Tongue (tissue), 3 donors: ENCODE measurements at places on chromosomes 5 and 9. TPM values are rescaled to one million over a fixed set of nuclear protein-coding genes. Genes with fewer than 3 reads are reported as not detected.

PCDHGB2 gene
- total RNA-seq: 4.2 TPM

DNA sequence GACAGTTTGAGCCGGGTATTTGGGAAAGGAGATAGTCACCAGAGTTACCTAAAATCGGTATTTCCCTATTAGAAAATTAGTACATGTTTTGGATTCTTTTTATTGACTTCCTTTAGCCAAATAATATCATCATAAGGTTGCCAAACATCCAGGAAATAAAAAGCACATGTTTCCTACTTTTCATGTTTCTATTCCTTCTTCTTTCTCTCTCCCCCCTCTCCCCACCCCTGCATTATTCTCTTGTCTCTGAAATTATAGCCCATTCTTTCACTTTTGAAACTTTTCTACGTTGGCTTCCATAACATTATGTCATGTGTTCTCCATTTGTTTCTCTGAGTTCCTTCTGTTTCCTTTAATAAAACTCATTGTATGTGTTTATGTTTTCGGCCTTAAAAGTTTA is 161.9 kb downstream of the ALDH1A1 start:
- DNase-seq: no peak

GRCh38 chr5:77231471-77232138 is 21.1 kb downstream of the PDE8B start:
- DNase-seq: no peak

DNA sequence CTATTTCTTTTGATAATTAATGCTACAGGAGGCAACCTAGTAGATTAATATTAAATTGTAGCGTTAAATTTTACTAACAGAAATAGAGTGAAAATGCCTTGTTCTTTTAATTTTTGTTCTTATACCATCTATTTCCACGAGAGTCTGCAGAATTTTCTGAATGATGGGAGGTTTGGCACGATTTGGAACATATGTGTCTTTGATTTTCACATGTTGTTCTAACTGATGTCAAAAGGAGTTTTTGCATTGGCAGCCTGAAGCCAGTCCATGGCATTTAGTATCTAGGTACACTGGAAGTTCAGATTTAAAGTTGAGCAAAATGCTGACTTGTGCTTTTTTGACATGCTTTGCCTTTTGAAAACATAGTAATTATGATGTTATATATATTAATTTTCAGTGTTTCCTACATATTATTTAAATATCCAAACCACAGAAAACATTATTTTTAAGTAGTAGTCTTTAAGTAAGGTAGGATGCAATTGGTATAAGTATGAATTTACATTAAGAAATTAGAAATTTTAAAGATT is 103.0 kb downstream of the PBX3 start:
- no peak for DNase-seq

DNA sequence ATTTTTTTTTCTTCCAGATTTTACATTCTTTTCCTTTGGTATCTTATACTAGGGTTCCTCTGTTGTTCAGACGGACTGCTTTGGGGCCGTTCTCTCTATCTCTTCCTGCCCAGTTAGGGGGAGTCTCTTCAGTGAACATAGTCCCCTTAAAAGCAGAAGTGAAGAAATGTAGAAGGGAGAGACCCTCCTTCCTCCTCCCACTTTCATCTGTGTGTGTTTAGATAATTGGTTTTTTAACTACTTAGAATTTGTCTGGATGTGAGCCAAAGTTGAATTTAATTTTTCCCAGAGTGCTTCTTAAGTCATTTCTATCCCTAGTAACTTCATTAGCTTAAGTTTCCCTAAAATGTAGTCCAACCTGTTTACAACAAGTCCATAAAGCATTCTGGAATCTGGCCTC is 167.5 kb downstream of the HACD4 start:
- no peak for DNase-seq

AK1 gene
- 416 TPM for total RNA-seq

- DNase-seq: no peak
Observed at GRCh38 chr9:30746589-30746988, 1637.9 kb upstream of the ACO1 start.

DNA sequence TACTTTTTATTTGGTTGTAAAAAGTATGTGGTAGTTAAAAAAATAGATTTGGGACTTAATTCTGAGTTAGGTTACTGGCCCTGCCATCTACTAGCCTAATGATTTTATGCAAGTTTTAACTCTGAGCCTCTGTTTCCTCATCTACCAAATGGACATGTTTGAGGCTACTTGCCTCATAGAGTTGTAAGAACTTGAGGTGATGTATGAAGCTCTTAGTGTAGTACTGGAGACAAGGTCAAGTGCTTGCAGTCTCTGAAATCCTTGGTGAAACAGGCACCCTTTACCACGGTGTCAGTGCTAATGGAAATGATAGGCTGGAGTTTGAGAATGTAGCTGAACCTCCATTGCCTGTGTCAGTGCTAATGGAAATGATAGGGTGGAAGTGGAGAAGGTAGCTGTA is 15.3 kb downstream of the GPR107 start:
- DNase-seq: no peak

DNA sequence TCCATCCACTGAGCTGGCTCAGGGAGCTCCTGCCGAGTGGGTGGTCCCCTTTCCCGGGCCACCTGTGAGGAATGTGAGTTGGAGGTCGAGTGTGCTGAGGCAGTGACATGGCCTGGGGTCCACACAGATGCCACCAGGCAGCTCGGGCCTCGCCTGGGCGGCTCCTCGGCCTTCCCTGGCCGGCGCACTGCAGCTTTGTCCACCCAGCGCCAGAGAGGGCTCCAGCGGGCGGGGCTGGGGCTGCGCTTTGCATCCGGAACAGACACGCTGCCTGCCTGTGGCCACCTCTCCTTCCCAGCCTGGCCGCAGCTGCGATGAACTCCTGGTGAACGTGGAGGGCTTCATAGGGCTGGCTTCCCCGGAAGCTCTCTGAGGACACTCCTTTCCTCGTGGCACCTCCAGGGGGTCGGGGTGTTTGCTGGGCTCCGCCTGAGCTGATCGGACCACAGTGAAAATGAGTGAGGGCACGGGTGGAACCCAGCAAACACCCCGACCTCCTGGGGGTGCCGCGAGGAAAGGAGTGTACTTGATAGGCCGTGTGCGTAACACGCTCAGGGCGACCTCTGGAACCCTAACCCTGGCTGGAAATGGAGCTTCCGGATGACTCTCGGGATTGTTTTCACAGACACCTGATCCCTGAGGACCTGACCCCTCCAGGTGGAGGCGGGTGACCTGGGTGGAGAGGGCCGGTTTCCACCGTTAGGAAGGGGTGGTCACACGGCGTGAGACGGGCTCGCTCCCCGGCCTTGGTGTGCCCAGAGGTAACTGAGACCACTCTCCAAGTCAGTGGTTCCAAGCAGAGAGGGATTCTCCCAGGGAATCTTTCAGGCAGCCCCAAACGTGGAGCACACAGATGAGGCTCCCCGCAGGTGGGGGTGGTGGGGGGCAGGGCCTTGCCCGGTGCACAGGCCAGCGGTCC is 31.8 kb upstream of the RXRA start:
- peak; percentile 64 for DNase-seq

DNA sequence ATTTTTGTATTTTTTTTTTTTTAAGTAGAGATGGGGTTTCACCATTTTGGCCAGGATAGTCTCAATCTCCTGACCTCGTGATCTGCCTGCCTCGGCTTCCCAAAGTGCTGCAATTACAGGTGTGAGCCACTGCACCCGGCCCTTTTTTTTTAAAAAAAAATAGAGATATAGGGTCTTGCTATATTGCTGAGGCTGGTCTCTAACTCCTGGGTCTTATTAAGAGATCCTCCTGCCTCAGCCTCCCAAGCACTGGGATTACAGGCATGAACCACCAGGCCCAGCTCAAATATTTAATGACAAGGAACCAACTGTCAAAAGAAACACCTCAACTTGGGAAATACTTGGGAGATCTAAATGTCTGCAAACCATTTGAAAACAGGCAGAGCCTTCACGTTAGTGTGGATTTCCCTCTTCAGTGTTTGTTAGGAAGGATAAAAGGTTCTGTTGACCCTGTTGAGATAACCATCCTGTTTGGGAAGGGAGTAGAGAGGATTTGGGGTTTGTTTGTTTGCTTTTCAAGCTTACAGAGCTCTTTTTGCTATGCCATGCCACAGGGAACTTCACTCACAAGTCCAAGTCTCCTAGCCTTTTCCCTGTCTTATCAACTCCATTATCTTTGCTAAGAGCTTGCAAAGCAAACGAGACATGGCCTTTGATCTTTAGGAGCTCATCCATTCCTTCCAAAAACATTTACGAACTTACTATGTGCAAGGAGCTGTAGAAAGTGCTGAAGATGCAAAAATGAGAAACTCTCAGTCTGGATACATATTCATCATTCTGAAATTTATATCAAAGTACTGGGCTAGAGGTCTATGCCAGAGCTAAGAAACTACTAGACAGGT is 7.5 kb downstream of the FAXDC2 start:
- no peak for DNase-seq

DNA sequence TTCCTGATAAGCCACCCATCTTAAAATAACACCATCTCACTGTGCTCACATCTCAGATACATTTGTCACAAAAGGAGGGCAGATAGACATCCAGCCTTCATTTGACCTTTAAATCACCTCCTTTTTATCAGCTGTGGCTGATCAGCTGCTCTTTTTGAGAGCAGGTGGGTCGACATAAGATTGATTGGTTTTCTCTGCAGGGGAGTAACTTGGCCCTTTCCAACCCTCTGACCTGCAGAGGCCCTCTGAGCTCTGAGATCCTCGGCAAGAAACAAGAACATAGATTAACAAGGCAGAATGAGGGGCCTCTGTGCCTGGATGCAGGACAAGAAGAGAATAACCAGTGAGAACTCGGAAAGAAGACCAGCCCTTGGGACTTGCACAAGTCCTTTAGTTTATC is 33.5 kb upstream of the GLRA1 start:
- peak; percentile 13 for DNase-seq

DNA sequence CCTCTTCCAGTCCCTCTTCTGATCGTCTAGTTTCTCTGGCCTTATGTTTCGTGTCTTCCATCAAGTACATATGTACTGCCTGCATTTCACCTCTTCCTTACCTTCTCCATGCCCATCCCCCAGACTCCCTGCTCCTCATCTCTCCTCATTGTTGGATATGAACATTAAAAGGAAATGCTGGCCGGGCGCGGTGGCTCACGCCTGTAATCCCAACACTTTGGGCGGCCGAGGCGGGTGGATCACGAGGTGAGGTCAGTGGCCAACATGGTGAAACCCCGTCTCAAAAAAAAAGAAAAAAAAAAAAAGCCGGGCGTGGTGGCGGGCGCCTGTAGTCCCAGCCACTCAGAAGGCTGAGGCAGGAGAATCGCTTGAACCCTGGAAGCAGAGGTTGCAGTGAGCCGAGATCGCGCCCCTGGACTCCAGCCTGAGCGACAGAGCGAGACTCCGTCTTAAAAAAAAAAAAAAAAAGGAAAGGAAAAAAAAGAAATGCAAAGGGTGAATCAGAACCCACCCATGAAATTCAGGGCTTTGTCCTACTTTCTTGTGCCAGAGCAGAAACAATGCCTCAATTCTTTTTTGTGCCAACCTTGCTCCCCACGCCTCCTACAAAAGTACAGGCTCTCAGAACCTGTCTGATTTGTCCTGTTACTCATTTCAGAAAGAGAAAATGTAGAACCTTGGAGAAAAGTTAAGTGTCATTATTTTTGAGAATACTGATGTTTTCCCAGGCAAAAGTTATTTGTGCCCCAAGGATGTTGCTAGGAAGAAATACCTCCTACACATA is 1.5 kb upstream of the ZFR start:
- no peak for DNase-seq

- DNase-seq: no peak
Observed at GRCh38 chr9:78248635-78249034, 12.8 kb downstream of the CEP78 start.

DNA sequence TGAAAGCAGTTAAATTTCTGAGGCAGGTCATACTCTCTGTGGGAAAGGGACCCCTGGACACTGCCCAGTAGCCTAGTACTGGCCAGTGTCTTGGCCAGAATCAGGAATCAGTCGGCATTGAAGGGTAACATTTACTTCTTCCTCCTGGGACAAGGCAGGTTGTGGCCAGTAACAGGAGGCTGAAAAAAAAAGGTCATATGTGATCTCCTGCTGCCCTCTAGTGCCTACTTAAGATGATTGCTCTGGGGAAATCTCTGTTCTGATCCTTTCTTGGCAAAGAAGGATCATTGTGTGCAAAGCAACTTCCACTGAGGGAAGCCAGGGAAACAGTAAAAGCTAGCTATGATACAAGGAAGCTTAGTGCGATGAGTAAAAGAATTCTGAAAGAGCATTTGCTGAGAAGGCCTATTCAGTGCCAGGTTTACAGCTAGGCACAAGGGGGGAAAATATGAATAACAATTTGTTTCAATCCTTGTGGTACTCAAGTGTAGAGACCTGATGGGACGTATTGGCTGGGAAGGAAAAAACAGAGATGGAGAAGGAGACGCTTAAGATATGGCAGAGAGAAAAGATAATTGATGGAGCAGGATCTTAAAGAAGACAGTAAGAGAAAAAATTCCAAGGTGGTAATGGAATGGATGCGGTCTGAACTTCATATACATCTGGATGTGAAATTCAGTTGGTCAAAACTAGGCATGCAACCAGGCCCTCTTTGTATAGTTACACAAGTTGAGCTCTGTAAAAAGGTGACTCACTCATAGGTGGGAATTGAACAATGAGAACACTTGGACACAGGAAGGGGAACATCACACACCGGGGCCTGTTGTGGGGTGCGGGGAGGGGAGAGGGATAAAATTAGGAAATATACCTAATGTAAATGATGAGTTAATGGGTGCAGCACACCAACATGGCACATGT is 25.8 kb upstream of the TRIM32 start:
- peak; percentile 79 for DNase-seq

DNA sequence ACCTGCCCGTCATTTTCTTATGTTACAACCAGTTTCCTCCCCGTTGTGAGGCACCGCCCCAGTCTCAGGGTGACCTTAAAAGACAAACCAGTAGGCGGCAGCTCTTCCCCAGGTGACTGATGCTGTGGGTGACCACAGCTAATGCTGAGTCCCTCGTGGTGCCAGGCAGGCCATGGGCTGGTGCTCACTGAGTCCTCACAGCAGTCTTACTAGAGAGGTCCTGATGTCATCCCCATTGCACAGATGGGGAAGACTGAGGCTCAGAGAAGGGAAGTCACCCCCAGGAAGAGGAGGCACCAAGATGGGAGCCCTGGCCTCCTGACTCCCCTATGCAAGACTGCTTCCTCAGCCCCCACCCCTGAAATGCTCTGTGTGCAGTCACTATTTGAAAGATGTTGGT is 978 bp downstream of the CFAP157 start:
- no peak for DNase-seq

DNA sequence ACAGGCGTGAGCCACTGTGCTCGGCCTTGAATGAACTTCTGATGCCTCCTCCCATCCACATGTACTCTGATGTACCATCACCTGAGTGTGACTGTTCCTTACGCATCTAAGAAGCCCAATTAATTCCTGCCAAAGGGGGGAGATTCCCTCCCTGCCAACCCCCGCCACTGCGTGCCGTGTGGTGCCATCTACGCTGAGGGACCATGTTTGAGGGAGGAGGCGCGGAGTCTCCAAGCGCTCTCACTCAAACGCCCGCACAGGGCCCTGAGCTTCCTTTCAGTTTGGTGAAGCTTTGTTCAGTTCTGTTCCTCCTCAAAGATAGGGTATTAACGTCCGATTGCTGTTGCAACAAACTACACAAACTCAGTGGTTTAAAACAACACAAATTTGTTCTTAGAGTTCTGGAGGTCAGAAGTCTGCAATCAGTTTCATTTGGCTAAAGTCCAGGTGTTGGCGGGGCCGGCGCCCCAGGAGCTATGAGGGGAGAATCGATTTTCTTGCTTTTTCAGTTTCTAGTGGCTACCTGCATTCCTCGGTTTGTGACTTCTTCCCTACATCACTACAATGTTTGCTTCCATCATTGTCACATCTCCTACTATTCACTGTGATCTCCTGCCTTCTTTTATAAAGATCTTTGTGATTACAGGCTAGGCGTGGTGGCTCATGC is 13.9 kb upstream of the PRXL2C start:
- no peak for DNase-seq
